ENCODE measurements at places on chromosomes 16 and 17.

- DNase-seq = no peak
Measured at GRCh38 chr16:75288181-75288580, 36.8 kb upstream of the BCAR1 start.

DNA sequence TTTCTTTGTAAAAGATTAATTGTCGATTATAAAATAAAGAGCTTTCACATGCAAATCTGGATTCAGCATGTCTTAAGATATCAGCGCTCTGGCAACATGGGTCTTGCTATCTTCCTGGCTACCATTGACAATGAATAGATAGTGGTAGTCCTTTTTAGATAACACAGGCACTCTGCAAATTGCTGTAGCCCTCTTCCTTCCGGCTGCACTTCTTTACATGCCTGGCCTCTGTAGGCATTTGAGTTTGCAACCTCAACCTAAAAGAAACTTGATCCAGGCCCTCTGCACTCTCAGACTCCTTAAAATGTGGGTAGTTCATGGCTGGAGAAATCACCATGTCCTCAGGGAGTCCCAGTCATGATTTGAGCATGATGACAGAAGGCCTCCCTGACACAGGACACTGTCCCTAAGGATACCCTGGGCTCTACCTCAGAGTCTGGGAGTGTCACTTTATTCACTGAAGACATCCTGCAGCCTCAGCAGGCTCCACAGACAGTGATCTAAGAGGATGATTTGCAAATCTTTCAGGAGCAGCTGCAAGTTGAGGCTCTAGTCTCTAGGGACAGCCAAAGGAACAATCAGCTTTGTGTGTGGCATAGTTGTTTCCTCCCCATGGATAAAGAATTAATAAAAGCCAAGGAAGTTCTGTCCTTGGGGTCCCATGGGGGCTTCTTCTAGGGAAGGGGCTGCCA, 529.4 kb downstream of the RBFOX1 start:
- no peak for DNase-seq

- DNase-seq = no peak
Measured at GRCh38 chr17:17093764-17094163, 51.5 kb downstream of the MPRIP start.

- DNase-seq = no peak
Measured at GRCh38 chr17:5422505-5422904, 2.5 kb downstream of the RPAIN start.

DNA sequence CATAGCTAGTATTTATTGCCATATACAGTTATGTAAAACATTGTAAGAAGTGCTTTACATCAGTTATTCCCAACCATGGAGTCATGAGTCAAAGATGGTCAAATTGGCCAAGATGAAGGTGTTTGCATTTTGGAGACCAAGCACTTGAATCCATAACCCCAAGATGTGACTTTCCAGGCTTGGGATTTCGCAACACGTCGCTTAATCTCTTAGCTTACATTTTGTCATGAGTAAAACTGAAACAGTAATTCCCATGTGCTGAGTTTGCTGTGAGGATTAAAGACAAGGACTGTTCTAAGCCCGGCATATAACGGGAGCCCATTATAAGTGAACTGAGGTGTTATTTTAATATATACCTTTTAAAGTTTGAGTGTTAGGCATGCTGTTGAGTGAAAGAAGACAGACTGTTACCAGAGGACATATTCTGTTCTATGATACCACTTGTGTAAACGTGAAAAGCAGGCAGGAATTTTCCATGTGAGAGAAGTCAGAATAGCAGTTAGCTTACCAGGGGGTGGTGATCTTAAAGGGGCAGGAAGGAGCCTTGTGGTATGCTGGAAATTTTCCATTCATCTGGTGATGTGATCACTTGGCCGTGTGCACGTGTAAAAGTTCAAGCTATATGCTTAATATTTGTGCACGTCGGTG, 484.9 kb downstream of the WWOX start:
- DNase-seq = no peak

DNA sequence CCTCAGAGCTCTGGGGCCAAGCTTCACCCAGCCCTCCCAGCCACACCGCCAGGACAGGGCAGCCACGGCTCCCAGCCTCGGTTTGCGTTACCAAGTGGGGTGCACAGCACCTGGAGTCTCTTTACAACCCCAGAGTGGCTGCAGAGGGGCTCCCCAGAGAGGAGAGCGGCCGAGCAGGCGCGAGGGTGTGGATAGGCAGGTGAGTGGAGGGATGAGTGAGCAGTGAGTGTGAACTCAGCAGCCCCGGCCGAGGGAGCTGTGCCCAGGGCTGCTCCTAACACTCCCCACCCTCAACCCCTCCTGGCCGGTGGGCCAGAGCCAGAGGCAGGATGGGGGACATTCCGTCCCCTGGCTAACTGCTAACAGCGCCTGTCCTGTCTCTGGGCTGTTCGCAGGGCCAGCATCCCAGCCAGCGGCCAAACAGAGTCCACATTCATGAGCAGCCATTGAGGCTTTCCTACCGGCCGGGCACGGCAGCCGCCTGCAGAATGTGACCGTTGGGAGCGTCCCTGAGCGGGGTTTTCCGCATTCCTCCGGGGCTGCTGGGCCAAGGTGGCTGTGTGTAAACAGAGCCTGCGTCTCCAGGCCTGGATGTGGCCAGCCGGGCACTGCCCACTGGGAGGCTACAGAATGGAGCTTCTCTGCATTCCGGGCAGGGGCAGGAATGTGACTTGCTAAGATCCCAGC, 5.3 kb downstream of the ZNF469 start:
- DNase-seq = no peak

DNA sequence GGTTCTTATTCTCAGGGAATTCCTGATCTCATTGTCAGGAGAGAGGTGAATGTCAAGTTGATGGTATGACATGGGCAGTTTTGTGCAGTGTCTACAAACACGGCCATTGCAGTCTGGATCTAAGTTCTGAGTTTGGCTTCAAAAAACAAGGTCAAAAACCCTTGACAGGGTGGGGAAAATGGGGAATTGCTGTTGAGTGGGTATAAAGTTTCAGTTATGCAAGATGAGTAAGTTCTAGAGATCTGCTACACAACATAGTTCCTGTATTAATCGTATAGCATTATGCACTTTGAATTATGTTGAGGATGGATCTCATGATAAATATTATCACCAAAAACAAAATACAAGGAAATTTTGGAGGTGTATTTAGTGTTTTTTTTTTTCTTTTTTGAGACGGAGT, 36.6 kb upstream of the CARMIL2 start:
- DNase-seq = no peak

Data from stimulated activated CD4-positive, alpha-beta T cell treated with anti-CD3 and anti-CD28 coated beads, TNF-alpha, amount 100 ng/mL, for 24 hours (primary cell).